Transverse colon (tissue), 4 donors: ENCODE measurements at places on chromosomes 5 and 9. TPM values are rescaled to one million over a fixed set of nuclear protein-coding genes. Genes with fewer than 3 reads are reported as not detected.

Gene IL33
- total RNA-seq: 6.0 TPM

DNA sequence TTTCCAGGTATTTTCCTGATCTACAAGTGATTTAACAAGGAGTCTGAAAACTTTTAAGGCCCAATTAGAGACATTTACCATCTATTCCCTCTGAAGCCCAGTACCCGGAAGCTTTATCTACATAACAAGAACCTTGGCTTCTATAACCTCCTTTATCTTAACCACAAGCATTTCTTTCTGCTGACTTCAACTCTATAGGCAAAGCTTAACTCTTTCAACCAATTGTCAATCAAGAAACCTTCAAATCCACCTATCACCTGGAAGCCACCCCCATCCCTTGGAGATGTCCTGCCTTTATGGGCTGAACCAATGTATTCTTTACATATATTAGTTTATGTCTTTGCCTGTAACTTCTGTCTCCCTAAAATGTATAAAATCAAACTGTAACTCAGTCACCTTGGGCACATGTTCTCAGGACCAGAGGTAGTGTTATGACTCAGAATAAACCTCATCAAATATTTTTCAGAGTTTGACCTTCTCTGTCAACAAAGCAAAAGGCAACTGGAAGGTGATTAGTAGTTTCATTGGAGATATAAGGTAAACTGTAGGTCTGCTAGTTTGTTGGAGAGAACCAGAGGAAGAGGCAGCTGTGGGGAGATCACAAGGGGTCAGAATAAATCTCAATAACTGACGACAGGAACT, 13.0 kb upstream of the RIMOC1 start:
- no peak overlapping the region for H3K27ac ChIP-seq
- H3K4me3 ChIP-seq: no peak overlapping the region
- no peaks in the 10 kb centered on the region for H3K4me1 ChIP-seq
- no peak for DNase-seq

- H3K36me3 ChIP-seq: no peaks in the 10 kb centered on the region
- H3K4me1 ChIP-seq: peaks cover 5% of the 10 kb centered on the region
- H3K4me3 ChIP-seq: no peak overlapping the region
- no peak for DNase-seq
- no peaks in the 10 kb centered on the region for H3K27me3 ChIP-seq
These were observed 6.9 kb upstream of the ABCA1 start for GRCh38 chr9:104934691-104935500.

Gene LCN2
- total RNA-seq: 17.7 TPM

Gene GPR151
- total RNA-seq: not detected
